Neural crest cell (in vitro differentiated cells): ENCODE measurements at places on chromosomes 5 and 9. TPM values are rescaled to one million over a fixed set of nuclear protein-coding genes. Genes with fewer than 3 reads are reported as not detected.

Gene POLR3G
- total RNA-seq = 10.6 and 12.1 TPM in 2 replicates

Gene SHOC1
- total RNA-seq = not detected in 2 replicates

Gene LIX1
- total RNA-seq = 19.1 and 19.7 TPM in 2 replicates

Gene HK3
- total RNA-seq = not detected in 2 replicates

Gene LEAP2
- 2.9 and 3.1 TPM in 2 replicates for total RNA-seq

Gene F2RL1
- 0.20 and 0.30 TPM in 2 replicates for total RNA-seq

Gene BTNL9
- not detected in 2 replicates for total RNA-seq

GRCh38 chr5:151679421-151680155 is 7.1 kb downstream of the SPARC start:
- DNase-seq = no peak

GRCh38 chr5:138469540-138470321 is 4.5 kb downstream of the EGR1 start:
- no peak for DNase-seq

DNA sequence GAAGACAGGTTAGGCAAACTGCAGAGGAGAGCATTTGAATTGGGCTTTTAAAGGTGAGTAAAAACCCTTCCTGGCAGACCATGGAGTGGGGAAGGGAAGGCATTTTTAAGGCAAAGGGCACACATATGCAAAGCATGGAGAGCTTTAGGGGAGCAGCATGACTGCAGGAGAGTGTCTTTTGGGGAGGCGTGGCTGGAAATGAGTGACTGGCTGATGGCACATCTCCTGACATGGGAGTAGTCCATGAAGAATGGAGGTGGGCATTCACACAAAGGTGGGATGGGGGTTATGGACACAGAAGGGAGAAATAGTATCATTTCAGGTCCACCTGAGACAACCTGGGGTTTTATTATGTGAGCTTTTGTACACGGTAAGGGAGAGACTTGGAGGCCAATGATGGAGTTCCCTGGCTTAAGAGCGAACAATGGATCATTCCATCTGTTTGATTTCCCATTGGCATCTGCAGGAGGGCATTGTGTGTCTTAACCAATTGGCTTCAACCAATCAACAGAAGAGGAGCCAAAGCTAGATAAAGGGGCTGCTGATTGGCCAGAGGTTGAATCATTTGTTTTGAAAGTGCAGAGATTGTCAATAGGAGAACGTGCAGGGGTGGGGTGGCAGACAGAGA is 2.1 kb downstream of the NSG2 start:
- DNase-seq = no peak

DNA sequence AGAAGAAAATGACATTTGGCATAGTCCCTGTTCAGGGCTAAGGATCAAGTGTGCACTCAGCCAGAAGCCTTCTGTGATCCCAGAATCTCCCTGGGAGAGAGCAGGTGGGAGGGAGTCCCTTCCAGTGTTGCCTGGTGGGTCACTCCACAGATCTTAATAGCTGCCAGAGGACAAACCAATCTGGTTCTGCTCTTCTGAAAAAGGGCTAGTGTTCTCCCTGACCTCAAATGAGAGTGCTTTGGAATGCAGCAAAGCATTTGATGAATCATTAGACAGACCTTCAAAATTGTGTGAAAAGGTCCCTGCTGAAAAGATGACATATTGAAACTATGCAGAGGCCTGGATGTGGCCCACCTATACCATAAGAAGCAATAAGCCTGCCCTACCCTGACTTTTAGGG is 339.7 kb downstream of the TMEM232 start:
- DNase-seq = no peak

DNA sequence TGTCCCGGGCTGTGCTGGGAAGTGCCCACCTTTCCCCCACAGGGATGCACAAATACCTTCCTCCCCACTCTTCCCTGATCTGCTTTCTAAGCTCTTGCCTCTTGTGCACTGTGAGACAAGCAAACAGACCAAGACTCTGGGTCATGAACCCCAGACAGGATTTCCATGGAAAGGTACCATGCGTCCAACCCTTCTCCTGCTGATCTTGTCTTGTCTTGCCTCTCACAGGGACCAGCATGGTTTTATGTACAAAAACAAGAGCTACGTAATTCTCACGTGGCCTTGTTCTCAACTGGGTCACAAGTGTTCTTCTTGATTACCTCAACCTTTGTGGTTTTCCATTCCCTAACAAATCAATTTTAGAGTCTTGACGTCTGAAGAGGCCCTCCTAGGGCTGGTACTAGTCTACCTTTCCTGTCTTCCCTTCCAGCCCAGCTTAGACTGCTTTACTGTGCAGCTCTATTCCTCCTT is 176.5 kb upstream of the MAP3K1 start:
- DNase-seq = no peak

- DNase-seq = no peak
These were observed 460 bp upstream of the PBX3 start for GRCh38 chr9:125746774-125747052.

- no peak for DNase-seq
These were observed 198.6 kb downstream of the TRIO start for GRCh38 chr5:14341571-14342230.

GRCh38 chr5:67268231-67269021 is 71.8 kb upstream of the CD180 start:
- peak; percentile 30 for DNase-seq

GRCh38 chr5:176561259-176561658 is 12.1 kb downstream of the CDHR2 start:
- no peak for DNase-seq

DNA sequence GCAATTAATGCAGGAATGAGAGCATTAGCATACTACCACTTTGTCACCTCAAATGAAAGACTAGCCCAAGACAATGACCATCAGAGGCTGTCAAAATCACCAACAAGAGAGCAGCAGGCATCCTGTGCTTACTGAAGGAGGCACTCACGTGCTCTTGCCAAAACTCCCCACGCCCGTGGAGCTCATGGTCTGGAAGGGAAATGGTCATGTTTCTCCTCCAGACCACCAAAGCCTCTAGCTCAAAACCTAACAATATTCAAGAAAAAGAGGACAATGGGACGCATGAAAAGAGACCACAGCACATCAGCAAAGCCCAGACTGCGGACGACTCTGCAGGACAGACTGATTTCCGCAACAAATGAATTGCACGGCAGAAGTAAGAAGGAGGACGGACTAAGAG is 12.8 kb downstream of the AKNA start:
- no peak for DNase-seq

DNA sequence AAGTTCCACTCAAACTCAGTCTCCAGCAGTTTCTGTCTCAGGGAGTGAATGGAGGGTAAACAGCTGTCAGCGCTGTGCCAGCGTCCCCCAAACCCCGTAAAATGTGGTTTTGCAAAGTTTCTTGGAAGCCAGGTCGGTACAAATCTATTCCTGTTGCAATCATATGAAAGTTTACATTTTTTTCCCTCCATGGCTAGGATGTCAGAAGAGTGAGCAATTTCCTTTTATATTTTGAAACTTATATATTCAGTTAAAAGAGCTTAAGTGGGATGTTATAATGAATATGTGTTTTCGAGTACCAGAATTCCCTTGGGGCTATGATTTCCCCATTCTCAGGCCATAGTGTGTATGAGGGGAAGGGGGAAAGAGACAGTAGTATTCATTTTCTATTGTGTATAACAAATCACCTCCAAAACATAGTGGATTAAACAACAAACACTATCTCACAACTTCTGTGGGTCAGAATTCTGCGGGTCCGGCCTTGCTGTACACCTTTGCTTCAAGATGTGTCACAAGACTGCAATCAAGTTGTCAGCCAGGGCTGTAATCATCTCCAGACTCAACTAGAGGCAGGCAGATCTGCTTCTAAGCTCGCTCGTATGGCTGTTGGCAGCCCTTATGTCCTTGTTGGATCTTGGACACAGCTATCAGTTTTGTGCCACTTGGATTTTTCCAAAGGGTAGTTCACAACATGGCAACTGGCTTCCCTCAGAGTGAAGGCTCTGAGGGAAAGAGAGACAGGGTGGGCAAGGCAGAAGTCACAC is 107.4 kb downstream of the SNX18 start:
- no peak for DNase-seq

DNA sequence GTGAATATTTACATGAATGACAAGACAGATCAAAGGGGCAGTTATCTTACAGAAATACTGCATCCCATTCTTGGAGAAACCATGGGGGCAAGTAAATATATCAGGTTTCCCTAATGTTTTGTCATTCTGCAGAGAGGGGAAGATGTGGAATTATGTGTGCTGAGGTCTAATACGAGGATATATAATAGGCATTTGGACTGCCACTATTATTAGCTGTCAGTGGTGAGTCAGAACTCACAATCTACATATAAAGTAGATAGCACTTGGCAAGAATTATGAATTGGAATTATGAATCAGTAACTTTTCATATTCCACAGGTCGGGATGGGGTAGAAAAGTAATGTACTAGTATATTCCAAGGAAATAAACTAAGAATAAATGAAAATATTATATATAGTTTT is 121.7 kb downstream of the GIN1 start:
- no peak for DNase-seq

GRCh38 chr5:180820788-180821321 is 18.2 kb upstream of the MGAT1 start:
- DNase-seq = no peak

DNA sequence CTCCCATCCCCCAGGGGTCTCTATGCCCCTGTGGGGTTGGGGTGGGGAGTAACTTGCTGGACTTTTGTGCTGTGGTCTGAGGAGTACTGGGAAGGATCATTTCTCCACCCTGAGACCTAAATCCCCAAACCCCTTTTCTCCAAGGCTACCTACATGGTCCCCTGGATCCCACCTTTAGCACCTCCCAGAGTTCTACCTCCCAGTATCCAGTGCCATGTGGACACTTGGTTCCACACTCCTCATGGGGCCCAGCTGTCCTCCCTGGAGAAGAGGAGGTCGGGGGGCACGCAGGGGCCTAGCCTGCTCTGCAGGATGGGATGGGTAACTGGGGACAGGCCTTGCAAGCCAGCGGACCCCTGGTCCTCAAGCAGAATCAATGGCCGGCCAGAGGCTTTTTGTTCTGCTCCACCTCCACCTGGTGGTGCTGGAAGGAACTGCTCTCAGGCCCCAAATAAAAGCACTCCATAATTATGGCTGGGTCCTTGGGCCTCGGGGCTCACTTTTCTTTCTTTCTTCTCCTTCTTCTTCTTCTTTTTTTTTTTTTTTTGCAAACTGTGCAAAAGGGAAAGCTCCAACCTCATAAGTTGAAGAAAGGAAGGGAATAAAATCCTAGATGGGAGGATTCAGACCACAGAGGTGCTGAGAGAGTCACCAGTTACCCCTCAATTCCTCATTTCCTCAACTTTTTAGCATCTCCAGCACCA is 68.4 kb downstream of the PSD2 start:
- peak; percentile 74 for DNase-seq

- no peak for DNase-seq
These were observed 114.9 kb upstream of the ATP10B start for GRCh38 chr5:160966921-160967320.

DNA sequence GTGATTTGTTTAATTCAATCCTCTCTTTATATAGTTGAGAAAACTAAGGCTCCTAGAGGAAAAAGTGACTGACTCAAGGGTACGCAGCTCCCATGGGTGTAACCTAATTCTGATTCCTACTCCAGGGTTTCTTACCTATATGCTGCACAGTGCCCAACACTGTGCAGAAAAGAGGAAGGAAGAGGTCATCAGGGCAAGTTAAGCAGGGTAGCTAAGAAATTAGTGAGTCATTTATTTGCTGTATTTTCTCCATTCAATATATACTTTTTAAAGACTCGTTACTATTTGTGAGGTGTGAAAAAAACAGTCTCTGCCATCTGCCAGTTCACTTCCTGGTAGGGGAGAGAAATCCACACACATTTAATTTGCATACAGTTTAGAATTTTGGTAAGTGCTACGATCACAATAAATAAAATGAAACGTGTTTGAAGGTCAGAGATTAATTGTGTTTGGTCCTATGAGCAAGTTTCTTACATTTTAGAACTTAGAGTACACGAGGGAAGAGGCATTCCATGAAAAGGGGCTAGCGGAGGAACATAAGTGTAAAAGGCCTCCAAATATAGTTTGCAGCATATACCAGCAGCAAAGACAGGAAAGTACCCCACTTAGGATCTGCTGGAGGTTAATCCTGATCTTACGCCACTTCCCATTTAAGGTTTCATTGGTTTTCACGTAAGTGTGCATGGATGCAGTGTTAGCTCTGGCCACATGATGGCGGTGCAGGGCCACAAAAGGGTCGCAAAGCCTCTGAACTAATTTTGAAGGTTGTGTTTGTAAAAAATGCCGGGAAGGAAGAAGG is 59.9 kb upstream of the TLR4 start:
- peak; percentile 67 for DNase-seq

DNA sequence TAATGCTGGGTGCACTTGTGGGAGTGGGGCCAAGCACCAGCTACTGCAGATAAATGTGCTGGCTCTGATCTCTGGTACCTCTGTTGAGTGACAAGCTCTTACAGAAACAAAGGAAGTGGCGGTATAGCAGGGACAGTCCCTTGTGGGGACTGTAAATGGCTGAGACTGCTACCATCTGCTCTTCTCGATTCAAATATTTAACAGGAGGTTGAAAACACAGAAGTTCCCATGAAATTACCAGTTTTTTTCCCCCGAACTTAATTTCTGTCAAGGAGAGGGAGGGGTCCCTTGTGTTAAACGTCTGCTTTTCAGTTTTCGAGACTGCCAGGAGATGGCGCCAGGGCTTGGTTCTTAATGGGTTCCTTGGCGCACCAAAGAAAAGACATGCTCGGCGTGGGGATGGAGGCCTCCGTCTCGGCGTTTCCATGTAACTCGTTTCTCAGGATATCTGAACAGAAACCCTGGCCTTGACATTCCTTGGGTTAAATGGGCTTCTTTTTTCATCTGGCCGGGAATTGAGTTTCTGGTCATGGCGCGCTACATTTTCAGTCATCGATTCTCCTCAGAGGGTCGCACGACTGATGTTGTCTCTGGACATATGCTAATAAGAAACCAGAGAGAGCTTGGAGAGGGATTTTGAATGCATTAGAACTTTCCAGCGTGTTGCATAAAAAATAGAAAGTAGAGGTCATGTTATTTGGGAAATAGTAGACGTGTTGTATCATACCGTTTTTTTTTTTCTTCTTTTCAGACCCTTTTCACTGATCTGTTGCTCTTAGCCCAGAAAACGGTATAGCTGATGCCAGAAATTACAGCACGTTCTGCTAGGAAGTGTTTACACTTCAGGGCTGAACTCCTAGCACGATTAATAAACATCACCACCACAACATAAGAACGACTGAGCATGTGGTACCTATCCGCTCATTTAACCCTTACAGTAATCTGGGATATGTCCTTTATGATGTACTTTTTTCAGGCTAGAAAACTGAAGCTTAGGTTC is 64.0 kb downstream of the CARTPT start:
- peak; percentile 86 for DNase-seq

- no peak for DNase-seq
These were observed 11.6 kb downstream of the UBAC1 start for GRCh38 chr9:135949501-135950134.

DNA sequence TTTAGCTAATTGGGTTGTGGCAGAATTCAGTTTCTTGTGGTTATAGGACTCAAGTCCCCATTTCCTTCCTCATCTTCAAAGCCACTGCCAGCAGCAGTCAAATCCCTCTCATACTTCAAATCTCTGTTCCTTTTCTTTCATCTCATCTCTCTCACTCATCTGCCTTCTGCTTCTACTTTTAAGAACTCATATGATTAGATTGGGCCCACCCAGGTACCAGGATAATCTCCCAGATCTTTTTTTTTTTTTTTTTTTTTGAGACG is 8.0 kb upstream of the REEP5 start:
- no peak for DNase-seq
